ENCODE measurements at places on chromosomes 3 and 15.

DNA sequence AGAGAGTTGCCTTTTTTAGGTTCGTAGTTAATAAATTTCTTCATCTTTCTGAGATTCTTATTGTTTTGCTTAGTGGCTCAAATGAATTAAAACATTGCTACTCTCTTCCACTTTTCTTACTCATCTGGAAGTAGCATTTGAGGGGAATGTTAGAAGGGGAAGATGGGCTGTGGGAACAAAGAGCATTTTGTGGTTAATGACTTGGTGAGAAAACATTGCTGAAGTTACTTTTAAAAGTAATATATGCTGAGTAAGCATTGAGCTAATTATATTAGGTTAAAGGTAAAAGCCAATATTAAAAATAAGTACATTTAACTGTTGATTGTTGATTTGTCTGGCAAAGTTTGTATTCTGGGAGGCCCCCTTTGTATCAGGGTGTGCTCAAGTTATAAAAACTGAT, 5.7 kb downstream of the MORF4L1 start:
- no peak for DNase-seq

DNA sequence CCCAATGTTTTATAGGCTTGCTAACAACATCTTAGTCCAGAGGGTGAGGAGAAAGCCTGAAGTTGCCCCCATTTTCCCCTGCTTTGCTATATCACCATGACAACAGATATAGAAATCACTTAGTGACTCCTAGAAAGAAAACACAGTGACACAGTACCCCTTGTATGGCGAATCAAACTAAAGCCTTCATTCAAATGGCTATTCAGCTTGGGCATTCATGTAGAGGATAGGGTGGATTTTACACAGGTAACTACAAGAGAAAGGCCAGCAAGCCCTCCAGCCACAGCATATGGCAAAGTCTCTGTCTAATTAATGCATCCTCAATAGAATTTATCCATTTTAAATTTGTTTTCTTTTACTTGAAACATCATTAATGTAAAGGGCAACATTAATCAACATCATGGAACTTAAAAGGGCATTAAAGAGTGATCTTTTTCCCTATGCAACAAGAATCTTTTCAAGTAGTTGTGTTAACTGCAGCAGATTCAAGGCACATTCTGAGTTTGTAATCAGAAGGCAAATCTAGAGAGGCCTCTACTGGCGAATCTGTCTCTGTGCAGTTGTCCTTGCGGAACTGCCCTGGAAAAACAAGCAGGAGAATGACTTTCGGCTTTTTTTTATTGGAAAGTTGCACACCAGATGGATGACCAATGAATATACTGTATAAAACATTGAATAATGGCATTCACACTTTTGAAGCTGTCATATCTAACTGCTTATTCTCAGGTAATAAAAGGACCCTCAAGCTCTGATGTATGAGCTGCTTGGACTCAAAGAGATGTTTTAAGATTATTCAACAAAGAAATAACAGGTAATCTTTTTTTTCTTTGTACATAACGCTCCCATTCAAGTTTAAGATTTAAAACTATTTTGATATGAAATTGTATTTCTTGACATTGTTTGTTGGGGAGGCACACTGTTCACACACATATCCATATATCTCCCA, 621.7 kb upstream of the AGTR1 start:
- no peak for DNase-seq

DNA sequence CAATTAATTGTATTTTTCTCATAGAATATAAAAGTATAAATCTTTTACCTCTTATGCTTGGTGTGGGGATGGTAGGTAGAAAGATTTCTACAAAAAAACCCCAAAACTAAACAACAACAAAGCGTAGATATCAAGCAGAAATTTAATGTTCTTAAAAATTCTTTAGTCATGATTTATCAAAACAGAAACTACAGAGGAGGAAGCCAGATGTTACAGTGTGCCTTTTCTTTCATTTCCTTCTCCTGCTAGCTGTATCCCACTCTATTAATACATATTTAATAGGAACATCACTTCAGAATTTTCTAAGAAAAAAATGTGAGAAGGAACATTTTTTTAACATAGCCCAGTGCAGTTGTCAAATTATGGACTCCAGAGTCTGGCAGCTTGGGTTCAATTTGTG, 420.6 kb downstream of the TUSC7 start:
- DNase-seq, result no peak

- no peak for DNase-seq
These were observed at the start of gene TAGLN3 for GRCh38 chr3:111998636-111999483. TSS of gene TAGLN3 (plus strand) at chr3:111998922. CDS start at chr3:111999423, 501 bp downstream.

DNA sequence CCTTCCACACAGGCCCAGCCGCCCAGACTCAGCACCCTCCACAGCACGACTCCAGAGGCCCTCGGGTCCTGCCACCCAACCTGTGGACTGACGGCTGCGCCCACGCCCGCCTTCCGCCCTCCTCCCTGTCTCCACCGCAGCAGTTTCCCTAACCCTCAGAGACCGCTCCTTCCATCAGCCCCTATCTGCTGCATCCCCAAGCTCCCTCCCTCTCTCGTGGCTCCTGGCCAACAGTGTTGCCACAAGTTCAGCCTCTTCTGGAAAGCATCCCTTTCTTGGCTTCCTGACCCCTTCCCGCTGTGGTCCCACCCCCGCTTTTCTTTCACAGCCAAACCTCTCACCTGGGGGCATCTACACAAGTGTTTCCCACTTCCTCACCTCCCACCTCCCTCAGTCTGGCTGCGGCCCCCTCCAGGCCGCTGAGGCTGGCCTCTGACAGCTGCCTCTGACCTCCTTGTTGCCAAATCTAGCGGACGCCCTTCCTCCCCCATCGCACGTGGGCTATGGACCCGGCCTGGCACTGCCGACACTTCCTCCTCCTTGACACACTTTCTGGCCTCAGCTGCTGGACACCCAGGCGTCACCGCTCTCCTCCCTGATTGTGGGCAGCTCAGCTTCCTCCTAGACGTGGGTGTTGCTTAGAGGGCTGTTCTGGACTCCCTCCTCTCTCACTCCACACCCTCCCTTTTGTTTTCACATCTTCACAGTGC, 168.8 kb upstream of the TLE3 start:
- DNase-seq, result no peak

DNA sequence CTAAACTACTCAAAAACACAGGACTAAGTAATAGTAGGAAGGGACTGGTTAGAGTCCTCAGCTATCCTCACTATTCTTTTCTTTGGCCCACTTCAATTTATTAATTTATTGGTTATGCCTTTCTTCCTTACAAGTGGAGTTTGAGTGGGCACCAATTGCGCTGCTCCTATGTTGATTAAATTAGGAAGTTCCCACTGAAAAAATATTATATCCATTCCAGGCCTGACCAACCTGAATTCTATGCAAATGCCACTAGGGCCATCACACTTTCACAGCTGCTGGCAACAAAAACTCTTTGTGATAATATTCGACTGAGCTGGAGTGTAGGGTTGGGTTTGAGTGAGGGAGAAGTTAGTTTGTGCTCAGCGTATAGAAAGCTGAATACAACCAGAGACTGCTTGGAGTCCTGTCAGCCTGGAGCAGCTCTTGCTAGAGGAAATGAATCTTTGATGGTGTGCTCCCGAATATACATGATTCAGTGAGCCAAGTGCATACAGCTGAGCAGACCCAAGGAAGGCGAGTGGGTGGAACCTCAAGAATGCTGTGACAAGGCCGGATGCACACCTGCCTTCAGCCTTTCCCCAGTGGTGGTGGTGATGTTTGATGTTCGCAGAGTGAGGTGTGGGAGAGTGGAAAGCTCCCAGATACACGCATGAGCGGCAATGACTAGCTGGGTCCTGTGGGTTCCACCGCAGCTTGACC, 1.5 kb downstream of the ARHGEF3 start:
- no peak for DNase-seq

GRCh38 chr3:5022966-5023776, 43.9 kb downstream of the BHLHE40 start:
- no peak for DNase-seq

GRCh38 chr3:30073040-30073439, 533.4 kb upstream of the TGFBR2 start:
- no peak for DNase-seq

DNA sequence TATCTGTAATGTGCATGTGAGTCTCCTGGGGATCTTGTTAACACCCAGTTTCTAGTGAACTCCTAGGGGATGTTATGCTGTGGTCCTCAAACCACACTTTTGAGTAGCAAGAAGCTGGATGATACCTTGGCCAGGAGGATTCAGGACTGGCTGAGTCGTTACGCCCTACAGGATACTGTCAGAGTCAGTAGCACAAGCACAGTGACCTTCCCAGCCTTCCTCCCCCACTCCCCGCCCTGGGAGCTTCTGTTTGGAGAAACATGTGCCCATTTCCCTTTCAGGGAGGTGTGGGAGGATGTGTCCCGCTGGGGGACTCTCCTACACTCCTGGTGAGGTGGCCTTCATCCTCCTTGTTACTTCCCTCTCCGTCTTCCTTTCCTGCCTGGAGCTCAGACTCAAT, 76.4 kb upstream of the TRPM1 start:
- DNase-seq, result no peak

DNA sequence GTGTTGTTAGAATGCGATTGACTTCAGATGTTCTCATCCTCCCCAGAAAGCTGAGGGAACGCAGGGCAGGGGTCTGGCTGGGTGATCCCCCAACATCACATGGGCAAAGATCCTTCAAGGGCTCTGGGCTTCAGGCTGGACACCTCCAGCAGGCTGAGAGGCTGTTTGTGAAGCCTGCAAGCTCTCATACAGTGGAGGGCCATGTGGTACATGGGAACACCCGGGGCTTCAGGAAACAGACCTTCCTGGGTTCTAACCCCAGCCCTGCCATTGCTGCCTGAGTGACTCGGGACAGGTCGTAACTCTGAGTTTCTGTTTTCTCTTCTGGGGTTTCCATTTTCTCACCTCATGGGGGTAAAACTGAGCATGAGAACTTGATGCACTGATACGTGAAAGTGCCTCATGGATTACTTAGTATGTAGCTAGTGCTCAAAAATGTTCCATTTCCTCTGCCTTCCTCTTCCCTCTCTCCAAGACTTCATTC, 81.2 kb downstream of the TLE3 start:
- no peak for DNase-seq

GRCh38 chr15:46934851-46935250, 782.5 kb upstream of the SEMA6D start:
- no peak for DNase-seq

GRCh38 chr3:86104154-86104553, 886.8 kb downstream of the VGLL3 start:
- no peak for DNase-seq

DNA sequence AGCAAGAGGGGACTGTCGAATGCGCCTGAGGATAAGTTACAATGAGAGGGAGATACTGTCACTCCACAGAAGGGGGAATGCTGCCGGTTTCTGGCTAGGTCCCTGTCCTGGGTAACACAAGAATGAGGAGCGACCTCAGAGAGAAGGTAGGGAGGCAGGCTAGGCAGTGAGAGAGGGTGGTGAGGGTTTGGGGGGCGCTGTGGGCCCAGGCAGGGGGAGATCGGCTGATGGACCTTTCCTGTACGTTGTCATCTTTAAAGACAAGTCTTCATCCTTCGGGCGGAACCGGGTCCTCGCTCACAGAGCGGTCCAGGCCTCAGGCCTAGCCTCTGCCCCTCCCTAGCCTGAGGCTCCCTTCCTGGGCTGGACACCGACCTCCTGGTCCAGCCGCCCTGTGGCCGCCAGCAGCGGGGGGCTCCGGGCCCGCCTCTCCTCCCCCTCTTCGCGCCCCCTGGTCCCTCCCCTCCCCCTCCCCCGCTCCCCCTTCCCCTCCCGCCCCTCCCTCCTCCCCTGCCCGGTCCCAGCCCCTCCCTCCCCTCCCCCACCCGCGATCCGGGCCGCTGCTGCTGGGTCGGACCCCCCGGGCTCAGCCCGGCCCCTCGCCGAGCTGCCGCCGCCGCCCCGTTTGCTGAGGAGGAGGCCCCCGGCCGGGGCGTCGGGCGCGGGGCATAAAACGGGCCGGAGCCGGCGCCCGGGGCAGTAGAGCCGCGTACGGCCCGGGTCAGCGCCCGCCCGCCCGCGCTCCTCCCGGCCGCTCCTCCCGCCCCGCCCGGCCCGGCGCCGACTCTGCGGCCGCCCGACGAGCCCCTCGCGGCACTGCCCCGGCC, at the start of gene CHRD:
Gene CHRD, plus strand, starts transcription at position 697 of the 827 bp plus-strand sequence. CDS start 265 bp downstream, outside the sequence.
- DNase-seq, result no peak

- DNase-seq, result no peak
These were observed 45.2 kb downstream of the ZNF385D start for GRCh38 chr3:21705769-21706168.

GRCh38 chr3:64484289-64484992, 203.4 kb downstream of the ADAMTS9 start:
- DNase-seq, result peak; percentile 81

DNA sequence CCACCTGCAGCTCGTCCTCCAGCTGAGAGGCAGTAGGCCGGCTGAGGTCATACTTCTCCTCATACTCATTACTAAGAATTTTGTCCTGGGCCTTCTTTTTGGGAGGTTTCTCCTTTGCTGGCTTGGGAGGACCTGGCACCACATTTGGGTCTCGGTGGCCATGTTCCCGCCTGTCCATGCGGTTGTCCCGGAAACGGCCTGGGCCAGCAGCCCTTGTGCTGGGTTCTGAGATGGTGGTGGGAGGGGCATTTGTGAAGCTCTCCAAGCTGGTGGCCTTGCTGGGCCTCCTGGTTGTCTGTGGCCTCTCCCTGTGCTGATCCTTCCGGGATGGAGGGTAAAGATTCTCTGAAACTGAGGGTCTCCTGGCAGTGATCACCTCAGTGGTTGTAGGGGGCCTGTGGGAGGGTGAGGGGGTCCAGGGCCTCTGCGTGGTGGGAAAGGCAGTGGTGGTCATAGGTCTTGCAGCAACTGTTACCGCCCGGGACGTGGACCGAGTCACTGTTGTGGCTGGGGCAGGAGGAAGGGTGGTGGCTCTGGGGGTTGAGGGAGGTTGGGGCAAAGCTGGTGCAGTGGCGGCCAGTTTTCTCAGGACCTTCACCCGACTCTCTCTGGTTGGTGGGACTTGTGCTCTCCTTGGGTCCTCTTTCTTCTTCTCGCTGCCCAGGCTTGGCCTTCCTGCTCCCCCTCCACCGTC, 2.5 kb downstream of the CCDC80 start:
- no peak for DNase-seq

DNA sequence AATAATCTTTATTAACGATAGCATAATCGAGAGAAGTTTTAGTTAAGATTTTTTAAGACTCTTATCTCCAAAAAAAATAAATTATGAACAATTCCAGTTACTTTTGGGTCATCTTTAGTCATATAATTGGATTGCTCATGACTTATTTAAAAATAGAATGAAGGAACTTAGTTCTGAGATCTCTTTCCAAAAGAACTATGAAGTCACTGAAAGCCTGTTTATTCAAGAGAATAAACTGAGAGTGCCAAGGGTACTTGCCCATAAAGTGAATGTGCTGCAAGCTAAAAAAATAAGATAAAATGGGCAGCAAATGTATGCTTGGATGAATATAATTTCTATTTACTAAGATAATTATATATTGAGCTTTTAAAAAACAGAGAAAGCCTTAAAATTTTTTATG, 176.5 kb upstream of the PLSCR5 start:
- no peak for DNase-seq

GRCh38 chr15:59407946-59408345, 30.0 kb upstream of the FAM81A start:
- DNase-seq, result no peak
